ENCODE measurements at places on chromosomes 3 and 15.

DNA sequence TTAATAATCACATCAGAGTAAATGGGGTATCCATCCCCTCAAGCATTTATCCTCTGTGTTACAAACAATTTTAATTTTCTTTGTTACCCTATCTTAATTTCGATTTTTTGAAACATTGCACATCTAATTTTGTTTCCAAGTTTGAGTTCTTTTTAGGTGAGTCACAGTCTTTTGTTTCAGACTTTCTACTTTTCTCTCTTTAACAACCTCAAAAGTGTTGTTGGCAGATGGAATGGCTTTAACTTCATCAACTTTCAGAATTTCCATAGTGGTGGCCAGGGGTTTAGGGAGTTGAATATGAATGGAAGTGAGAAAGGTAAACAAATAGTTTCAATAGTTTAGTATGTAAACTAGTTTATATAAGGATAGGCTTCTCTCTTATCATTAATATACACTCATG lies 223.0 kb upstream of the MLF1 start:
- DNase-seq, result no peak

GRCh38 chr3:55570271-55570711 lies 83.2 kb upstream of the WNT5A start:
- DNase-seq, result no peak

DNA sequence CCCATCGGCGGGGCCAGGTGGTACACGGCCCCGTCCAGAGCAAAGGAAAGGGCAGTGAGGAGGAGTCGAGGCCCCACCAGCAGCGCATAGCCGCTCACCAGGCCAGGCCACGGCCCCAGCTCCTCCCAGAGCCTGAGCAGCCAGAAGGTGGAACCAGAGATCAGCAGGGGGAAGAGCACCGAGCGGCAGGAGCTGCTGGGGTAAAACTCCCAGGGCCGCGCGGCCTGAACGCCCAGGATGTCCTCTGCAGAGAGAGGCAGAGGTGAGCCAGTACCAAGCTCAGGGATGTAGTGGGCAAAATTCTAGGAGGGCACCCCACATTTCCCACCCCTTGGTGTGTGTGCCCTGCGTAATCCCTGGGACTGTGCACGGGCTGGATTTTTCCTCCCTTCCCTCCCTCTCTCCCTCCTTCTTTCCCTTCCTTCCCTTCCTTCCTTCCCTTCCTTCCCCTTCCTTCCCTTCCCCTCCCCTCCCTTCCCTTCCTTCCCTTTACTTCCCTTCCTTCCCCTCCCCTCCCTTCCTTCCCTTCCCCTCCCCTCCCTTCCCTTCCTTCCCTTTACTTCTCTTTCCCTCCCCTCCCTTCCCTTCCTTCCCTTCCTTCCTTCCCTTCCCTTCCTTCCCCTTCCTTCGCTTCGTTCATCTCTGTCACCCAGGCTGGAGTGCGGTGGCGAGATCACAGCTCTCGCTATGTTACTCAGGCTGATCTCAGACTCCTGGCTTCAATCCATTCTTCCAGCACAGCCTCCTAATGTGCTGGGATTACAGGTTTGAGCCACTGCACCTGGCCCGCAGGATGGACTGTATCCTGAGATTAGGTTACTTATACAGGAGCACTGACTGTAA lies 6.3 kb upstream of the NCBP2 start:
- no peak for DNase-seq

GRCh38 chr3:31043184-31043819 lies 148.8 kb upstream of the GADL1 start:
- DNase-seq, result no peak

GRCh38 chr3:135908225-135908624 lies 57.3 kb upstream of the PPP2R3A start:
- DNase-seq, result no peak

DNA sequence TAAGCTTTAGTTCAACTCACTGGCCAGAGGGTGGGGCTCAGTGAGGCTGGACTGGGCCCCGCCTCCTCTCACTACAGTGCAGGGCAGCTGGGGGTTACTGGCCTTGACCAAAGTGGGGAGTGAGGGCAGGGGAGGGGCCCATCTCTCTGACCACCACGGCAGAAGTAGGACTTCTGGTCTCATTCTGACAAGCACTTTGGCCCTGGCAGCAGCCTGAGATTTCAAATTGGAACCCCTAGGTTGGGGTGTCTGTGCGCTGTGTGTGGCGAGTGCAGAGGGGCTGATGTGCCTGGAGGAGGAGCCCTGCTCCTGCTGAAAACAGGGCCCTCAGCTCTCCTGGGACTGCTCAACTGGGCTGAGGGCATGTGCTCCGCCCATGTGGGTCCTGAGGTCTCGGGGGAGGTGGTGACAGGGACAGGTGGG lies 60.3 kb upstream of the RPL32 start:
- no peak for DNase-seq

GRCh38 chr15:85496151-85496550 lies 115.7 kb downstream of the AKAP13 start:
- no peak for DNase-seq

DNA sequence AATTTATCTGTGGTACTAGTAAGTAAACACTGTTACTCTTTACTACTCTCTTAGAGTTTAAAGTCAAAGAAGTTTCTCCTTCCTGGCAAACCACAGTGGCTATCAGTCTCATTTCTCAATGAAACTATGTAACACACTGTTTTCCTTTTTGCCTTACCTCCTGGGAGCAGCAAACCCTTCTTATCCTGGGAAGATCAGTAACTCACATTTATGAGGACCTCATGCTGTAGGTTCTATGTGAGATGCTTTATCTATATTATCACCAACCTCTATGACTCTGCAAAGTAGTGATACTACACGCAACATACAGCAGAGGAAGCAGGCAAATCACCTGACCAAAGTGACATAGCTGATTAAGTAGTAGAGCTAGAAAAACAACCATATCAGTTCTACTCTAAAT lies 35.3 kb downstream of the PBRM1 start:
- no peak for DNase-seq

DNA sequence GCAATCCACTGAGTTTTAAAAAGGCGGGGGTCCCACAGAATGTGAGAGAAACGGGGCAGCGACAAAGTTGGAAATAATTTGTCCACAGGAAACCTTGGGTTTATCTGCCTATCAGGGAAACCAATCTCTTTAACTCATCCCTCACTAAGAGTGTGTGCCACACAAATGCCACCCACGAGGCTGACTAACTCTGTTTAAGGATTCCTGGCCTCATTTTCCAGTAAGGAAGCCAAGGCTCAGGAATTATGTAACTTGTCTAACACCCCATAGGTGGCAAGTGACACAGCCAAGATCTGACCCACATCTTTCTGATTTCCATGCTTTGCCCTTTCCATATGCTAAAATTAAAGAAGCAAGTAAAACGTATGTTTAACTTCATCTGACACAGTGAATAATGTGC lies 263.2 kb downstream of the CNTN3 start:
- no peak for DNase-seq

- no peak for DNase-seq
Measured at GRCh38 chr3:57942388-57942787, 65.8 kb upstream of the FLNB start.

- DNase-seq, result no peak
Measured at GRCh38 chr3:150761831-150762661, 923 bp downstream of the SIAH2 start.

DNA sequence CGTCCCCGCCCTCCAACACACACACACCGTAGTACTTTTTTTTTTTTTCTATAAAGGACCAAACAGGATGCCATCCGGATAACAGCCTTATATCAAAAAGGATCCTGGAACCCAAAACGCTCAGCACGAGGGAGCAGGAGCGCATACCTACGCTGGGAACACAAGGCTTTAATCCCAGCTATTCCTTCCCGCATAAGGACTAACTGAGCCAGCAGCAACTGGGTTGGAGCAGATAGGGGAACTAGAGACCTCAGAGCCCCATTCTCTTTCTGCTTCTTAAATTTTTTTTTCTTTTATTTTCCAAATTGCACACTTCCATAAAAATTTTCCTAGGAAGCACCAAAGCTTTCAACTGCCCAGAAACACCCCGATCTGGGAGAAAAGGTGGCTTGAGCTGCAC lies 1.3 kb downstream of the TRANK1 start:
- DNase-seq, result no peak

DNA sequence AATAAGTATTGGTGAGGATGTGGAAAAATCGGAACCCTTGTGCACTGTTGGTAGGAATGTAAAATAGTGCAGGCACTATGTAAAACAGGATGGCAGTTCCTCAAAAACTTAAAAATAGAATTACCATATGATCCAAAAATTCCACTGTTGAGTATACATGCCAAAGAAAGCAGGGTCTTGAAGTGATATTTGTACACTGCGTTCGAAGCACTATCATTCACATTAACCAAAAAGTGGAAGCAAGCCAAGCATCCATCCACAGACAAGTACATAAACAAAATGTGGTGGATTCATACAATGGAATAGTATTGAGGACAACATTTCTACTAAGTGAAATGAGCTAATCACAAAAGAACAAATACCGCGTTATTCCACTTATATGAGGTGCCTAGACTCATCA lies 200.7 kb downstream of the TJP1 start:
- no peak for DNase-seq

DNA sequence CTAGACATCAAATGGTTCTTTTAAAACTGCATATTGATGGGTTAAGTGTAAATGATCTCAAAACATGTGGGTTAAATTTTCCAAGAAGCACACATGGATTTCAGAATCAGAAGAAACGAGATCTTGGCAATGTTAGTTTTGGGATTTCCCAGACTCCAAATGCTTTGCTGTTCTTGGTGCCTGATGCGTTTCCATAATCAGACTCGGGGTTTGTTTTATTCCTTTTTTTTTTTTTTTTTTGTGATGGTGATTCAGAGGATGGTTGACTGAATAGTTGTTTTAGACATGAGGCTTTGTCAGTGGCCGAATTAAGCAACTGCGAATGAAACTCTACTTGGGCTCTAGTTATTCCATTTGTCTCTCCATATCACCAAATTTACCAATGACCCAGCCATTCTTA lies 52.2 kb upstream of the FAM98B start:
- no peak for DNase-seq

GRCh38 chr3:98788651-98789050 lies 25.5 kb downstream of the ST3GAL6 start:
- DNase-seq, result no peak

- DNase-seq, result no peak
Measured at GRCh38 chr3:114499976-114500375, 206.1 kb downstream of the TIGIT start.

DNA sequence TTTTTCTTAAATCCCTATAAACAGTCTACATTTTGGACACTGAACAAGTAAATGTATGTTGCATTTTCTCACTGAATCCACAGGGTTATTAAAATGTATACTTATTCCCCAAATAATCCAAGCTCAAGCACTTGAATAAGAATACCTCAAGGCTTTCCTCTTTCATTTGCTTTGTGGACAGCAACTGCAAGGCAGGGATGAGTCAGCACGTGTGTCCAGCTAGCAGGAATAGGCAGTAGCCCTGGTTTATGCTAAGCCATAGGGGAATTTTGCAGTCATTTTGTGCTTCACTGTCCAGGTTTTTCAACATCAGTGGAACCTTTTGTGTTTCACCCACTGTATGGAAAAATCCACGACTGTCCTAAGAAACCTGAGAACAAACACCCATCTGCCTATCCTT lies 96.7 kb upstream of the KCNMB2 start:
- peak; percentile 21 for DNase-seq

- no peak for DNase-seq
Measured at GRCh38 chr3:37489355-37489754, 315.0 kb upstream of the LRRFIP2 start.

DNA sequence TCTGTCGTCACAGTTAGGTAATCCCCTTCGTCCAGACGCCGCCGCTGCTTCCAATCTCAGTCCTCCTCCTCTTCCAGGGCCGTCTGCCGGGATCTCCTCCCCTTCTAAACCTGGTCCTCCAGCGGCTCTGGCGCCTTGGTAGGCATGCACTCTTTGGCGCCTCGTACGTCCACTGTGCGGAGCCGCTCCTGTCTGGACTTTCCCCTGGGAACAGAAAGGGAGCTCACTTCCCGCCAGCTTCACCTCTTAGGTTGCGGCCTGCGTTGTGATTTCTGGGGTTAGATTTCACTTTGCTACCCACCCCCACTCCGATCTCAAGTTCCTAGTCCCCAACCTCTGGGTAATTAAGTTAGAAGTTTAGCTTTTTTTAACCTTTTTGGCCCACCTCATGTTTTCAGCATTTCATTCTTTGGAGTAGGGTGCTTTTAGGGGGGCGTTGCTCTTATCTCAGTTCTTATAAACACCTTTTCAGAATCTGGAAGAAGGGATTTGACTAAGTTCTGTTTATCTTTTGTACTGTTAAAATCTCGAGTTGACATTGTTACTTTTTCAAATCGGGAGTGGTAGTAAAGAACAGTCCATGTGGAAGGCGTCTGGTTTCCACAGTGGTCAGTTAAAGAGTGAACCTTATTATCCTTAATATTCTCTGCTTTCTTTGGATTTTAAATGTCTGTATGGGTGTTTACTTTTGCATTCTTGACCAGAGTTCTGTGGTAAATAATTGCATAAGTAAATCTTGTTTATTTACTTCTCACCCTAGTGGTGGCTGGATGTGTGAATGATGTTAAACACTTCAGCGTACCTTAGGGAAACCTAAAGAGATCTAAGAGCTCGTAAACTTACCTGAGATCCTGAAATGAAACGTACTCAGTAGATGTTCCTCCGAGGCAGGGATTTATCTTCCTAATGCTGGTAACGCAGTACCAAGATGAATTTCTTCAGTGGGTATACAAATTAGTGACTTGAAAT lies 611 bp downstream of the CTDSPL2 start:
- DNase-seq, result no peak

DNA sequence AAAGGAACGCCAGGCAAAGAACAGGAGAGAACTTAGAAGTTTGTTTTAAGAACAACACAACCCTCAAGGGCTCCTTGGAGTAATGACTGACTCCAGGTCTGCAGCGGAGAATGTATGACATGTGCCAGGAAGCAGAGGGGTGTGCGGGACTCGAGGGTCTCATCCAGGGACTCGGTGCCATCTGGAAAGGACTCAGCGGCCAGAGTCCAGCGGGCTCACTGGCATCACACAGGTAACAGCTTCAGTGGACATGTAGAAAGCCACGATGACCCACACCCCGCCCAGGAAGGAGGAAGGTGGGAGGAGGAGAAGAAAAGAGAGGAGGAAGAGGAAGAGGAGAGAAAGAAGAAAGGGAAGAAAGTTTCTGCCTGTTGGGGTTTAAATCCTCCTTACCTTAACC lies 21.4 kb downstream of the GP9 start:
- no peak for DNase-seq
